ENCODE measurements at places on chromosomes 4 and X. TPM values are rescaled to one million over a fixed set of nuclear protein-coding genes. Genes with fewer than 3 reads are reported as not detected.

DNA sequence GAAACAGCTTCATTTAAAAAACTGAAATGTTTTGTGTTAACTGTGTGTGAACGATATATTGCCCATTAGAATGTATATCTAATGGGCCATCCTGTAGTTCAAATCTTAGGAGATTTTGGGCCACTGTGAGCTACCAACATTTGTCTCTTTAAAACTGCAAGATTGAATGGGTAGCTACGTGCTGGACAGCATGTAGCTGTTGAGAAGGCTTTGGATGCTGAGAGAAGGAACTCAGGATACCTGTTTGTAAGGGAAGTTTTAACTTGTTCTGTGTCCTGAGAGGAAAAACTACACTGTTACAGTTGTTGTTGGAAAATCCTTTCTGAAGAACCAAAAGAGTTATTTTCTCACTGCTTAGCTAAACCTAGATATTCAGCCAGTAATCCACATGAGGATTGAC is 45.9 kb downstream of the PDLIM5 start:
- no peak overlapping the region for H3K27ac ChIP-seq
- no peak overlapping the region for H3K4me3 ChIP-seq
- no peaks in the 10 kb centered on the region for H3K4me1 ChIP-seq
- no peak for DNase-seq
- no peaks in the 10 kb centered on the region for H3K36me3 ChIP-seq

DNA sequence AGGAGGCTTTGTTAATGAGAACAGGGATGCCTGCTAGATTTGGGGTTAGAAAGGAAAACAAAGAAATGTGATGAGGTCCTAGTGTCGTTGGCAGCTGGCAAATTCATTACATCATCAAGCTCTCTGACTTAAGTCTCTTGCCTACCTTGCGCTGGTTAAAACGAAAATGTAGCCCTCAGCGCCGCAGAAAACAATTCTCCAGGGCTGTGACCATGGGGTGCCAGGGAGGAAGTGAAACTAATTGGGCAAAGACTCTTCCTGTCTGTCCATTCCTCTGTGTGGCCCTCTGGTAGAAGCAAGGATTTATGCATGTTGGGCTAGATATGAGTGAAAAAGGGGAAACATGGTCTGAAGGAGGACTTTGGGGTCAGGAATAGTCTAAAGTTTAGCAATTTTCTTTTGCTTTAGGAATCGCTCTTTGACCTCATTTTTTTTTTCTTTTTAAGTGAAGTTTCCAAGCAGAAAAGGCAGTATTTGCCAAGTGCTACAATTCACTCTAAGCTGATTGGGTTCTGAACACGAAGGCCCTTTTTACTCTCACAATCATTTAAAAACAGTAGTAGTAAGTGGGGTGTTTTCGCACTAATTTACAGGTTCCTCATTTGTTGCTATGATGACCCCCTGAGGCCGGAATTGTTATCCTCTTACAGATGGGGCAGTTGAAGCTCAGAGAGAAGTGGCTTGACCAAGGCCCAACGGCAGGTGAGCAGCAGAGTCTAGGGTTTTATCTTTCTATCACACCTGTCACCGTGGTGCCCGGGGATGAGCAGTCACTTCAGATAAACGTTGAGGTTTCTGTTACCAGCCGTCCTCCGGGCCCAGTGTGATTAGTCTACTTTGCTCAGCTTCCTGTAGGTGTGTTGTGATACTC is 27.3 kb upstream of the CHRNA9 start:
- peaks cover 17% of the 10 kb centered on the region for H3K27me3 ChIP-seq
- no peak overlapping the region for H3K27ac ChIP-seq
- DNase-seq = no peak
- H3K4me3 ChIP-seq = no peak overlapping the region
- peaks cover 51% of the 10 kb centered on the region for H3K4me1 ChIP-seq

- no peak overlapping the region for H3K4me3 ChIP-seq
- no peak overlapping the region for H3K27ac ChIP-seq
These were observed 262.0 kb downstream of the ARAP2 start for GRCh38 chr4:35982318-35982717.

- H3K4me1 ChIP-seq = peaks cover 2% of the 10 kb centered on the region
- H3K4me3 ChIP-seq = no peak overlapping the region
- no peak overlapping the region for H3K27ac ChIP-seq
- DNase-seq = no peak
- H3K36me3 ChIP-seq = no peaks in the 10 kb centered on the region
These were observed 295.3 kb upstream of the CTSO start for GRCh38 chr4:156248917-156249316.

DNA sequence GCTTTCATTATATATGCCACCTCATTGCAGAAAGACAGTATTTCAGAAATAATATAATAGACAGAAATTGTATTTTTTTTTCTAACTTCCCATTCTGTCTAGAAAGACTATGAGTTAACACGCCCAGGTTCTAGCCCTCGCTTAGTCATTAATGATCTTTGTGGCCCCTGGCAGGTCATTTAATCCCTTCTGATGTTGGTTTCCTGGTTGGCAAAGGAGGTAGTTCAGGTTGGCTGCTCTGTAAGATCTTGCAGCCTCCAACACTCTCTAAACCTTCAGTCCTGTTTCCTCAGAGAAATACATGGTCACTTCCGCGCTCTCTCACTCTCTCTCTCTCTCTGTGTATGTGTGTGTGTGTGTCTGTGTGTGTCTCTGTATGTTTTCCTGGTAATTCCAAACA is 156.3 kb upstream of the NOCT start:
- H3K27ac ChIP-seq = no peak overlapping the region
- peaks cover 9% of the 10 kb centered on the region for H3K4me1 ChIP-seq
- no peak overlapping the region for H3K4me3 ChIP-seq
- peaks cover 3% of the 10 kb centered on the region for H3K27me3 ChIP-seq
- no peak for DNase-seq

DNA sequence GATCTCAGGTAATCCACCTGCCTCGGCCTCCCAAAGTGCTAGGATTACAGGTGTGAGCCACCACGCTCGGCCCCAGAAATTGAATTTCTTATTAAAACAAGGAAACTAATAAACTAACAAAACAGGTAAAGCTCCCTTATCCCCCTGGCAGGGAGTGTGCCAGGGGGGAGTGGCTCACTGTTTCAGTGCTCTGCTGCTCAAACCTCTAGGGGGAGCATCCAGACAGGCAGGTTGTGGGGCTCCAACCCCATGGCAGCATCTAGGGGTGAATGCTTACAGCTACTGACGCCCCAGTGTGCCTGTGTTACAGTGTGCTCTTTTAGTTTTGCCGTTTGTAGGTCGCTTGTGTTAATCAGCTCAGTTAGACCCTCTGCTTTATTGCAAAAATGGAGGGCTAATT is 605.0 kb downstream of the GABRG1 start:
- no peak overlapping the region for H3K4me3 ChIP-seq
- no peaks in the 10 kb centered on the region for H3K4me1 ChIP-seq
- DNase-seq = no peak
- H3K36me3 ChIP-seq = no peaks in the 10 kb centered on the region

- DNase-seq = no peak
- H3K4me1 ChIP-seq = peaks cover 38% of the 10 kb centered on the region
- peak overlapping the region; percentile 8 for H3K4me3 ChIP-seq
- peaks cover 9% of the 10 kb centered on the region for H3K36me3 ChIP-seq
These were observed 8.5 kb downstream of the OGT start for GRCh38 chrX:71541210-71542022.

GRCh38 chr4:86160426-86160825 is 199.4 kb downstream of the MAPK10 start:
- no peak for DNase-seq
- H3K27me3 ChIP-seq = no peaks in the 10 kb centered on the region
- no peaks in the 10 kb centered on the region for H3K36me3 ChIP-seq
- no peaks in the 10 kb centered on the region for H3K4me1 ChIP-seq
- no peak overlapping the region for H3K4me3 ChIP-seq
- H3K27ac ChIP-seq = no peak overlapping the region

GRCh38 chrX:22737541-22737940 is 262.2 kb upstream of the DDX53 start:
- DNase-seq = no peak
- no peaks in the 10 kb centered on the region for H3K27me3 ChIP-seq
- no peaks in the 10 kb centered on the region for H3K36me3 ChIP-seq

DNA sequence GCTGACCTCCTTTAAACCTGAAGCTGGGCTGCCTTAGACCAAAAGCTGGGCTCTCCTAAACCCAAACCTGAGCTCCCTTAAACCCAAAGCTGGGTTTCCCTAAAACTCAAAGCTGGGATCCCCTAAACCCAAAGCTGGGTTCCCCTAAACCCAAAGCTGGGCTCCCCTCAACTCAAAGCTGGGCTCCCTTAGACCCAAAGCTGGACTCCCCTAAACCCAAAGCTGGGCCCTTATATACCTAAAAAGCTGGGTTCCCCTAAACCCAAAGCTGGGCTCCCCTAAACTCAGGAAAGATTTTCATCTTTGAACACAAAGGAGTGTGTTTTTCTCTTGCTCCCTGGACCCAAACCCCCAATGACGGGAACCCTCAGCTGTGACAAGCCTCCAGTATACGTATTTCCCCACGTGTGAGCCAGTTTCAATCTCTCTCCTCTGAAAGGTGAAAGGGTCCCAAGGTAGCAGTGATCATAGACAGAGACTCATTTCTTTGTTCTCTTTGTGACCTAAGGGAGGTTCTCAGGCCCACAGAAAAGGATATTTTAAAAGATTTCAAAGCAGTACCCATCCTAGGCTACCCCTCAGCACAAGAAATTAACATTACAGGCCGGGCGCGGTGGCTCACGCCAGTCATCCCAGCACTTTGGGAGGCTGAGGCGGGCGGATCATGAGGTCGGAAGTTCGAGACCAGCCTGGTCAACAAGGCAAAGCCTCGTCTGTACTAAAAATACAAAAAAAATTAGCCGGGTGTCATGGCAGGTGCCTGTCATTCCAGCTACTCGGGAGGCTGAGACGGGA is 31.3 kb upstream of the ASMTL start:
- H3K36me3 ChIP-seq = peaks cover 3% of the 10 kb centered on the region
- H3K27me3 ChIP-seq = peaks cover 6% of the 10 kb centered on the region
- no peak for DNase-seq
- H3K4me1 ChIP-seq = peaks cover 4% of the 10 kb centered on the region
- H3K4me3 ChIP-seq = no peak overlapping the region
- H3K27ac ChIP-seq = no peak overlapping the region

DNA sequence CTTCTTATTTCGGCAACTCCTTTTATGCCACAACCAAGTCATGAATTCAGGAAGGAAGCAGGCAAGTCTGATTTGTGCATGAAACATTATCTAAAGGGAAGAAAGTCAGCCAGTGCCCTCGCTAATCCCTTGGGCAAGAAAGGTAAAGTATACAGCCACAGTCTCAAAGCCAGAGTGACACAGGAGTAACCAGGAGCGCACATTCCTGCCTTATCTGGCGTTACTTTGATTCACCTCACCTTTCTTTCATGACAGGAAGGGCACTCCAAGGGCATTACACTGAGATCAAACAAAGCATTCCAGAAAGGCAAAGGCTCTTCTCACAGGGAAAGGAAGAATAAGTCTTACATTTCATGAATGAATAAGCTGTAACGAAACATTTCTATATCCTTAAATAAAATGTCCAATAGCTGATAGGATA is 38.8 kb downstream of the FAT1 start:
- no peak overlapping the region for H3K4me3 ChIP-seq
- no peak overlapping the region for H3K27ac ChIP-seq
- H3K27me3 ChIP-seq = no peaks in the 10 kb centered on the region
- no peak for DNase-seq

DNA sequence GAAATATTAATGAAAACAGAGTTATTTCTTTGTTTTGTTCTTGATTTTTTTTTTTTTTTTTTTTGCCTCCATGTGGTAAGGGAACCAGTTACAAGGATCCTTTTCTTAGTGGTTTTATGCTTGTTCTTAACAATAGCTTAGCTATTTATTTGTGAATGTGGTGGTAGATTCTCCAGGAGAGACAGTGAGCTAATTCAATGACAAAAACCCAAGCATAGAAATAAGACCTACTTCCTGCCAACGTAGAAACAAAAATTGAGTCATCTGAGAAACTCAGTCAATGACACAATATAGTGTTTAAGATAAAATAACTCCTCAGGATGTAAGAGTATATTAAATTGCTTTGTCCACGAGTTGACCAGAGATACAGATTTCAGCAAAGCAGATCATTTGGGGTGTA is 863.8 kb upstream of the PABPC4L start:
- DNase-seq = no peak
- no peaks in the 10 kb centered on the region for H3K4me1 ChIP-seq
- H3K27me3 ChIP-seq = no peaks in the 10 kb centered on the region
- no peaks in the 10 kb centered on the region for H3K36me3 ChIP-seq

- DNase-seq = no peak
- no peaks in the 10 kb centered on the region for H3K4me1 ChIP-seq
- H3K27ac ChIP-seq = no peak overlapping the region
- no peak overlapping the region for H3K4me3 ChIP-seq
- H3K27me3 ChIP-seq = no peaks in the 10 kb centered on the region
These were observed 475.5 kb upstream of the FGF16 start for GRCh38 chrX:76971393-76972376.

- no peak overlapping the region for H3K27ac ChIP-seq
- peaks cover 11% of the 10 kb centered on the region for H3K4me1 ChIP-seq
- no peaks in the 10 kb centered on the region for H3K27me3 ChIP-seq
- no peak overlapping the region for H3K4me3 ChIP-seq
These were observed 182.8 kb downstream of the LARP7 start for GRCh38 chr4:112819729-112820128.

- H3K36me3 ChIP-seq = peaks cover 4% of the 10 kb centered on the region
- DNase-seq = peak; percentile 33
- H3K4me3 ChIP-seq = no peak overlapping the region
- H3K27me3 ChIP-seq = no peaks in the 10 kb centered on the region
- H3K27ac ChIP-seq = no peak overlapping the region
- peaks cover 14% of the 10 kb centered on the region for H3K4me1 ChIP-seq
These were observed 40.2 kb upstream of the NHSL2 start for GRCh38 chrX:71870208-71871098.

- DNase-seq = no peak
- H3K27me3 ChIP-seq = peaks cover 1% of the 10 kb centered on the region
- peaks cover 4% of the 10 kb centered on the region for H3K4me1 ChIP-seq
- no peaks in the 10 kb centered on the region for H3K36me3 ChIP-seq
These were observed 544.3 kb downstream of the TRIML1 start for GRCh38 chr4:188683571-188683970.

- peak within 1 kb of the TSS; percentile 88 for H3K4me3 ChIP-seq
- peaks cover 3% of the 10 kb centered on the region for H3K36me3 ChIP-seq
- DNase-seq = no peak
- peak within 1 kb of the TSS; percentile 61 for H3K27ac ChIP-seq
These were observed at the start of gene SLC38A5 for GRCh38 chrX:48470110-48470832. SLC38A5 (minus strand) TSS chrX:48470260; CDS start chrX:48467924, 2,336 bp downstream.

GRCh38 chrX:10851809-10852208 is 231.4 kb upstream of the MID1 start:
- H3K27me3 ChIP-seq = no peaks in the 10 kb centered on the region
- no peak overlapping the region for H3K27ac ChIP-seq
- no peaks in the 10 kb centered on the region for H3K4me1 ChIP-seq
- H3K36me3 ChIP-seq = no peaks in the 10 kb centered on the region
- no peak overlapping the region for H3K4me3 ChIP-seq

- no peak for DNase-seq
- H3K4me3 ChIP-seq = no peak overlapping the region
- H3K27me3 ChIP-seq = no peaks in the 10 kb centered on the region
- no peaks in the 10 kb centered on the region for H3K36me3 ChIP-seq
- no peaks in the 10 kb centered on the region for H3K4me1 ChIP-seq
These were observed 45.5 kb upstream of the XIAP start for GRCh38 chrX:123814343-123814742.

GRCh38 chrX:50858548-50858947 is 44.6 kb upstream of the SHROOM4 start:
- no peaks in the 10 kb centered on the region for H3K36me3 ChIP-seq
- H3K27me3 ChIP-seq = no peaks in the 10 kb centered on the region
- H3K4me1 ChIP-seq = no peaks in the 10 kb centered on the region

- peaks cover 5% of the 10 kb centered on the region for H3K4me1 ChIP-seq
- no peak overlapping the region for H3K4me3 ChIP-seq
- H3K27ac ChIP-seq = no peak overlapping the region
- no peak for DNase-seq
These were observed 9.4 kb downstream of the FAM53A start for GRCh38 chr4:1674682-1675081.

The TSR2 gene
- total RNA-seq = 41.0 TPM

The GABRG1 gene
- not detected for total RNA-seq

The SPP1 gene
- 4.7 TPM for total RNA-seq

The SAGE1 gene
- 0.15 TPM for total RNA-seq

The NAP1L2 gene
- total RNA-seq = 11.5 TPM

The DKK2 gene
- total RNA-seq = 8.0 TPM

Data from endothelial cell (in vitro differentiated cells).